ENCODE measurements at places on chromosomes 13 and 19. TPM values are rescaled to one million over a fixed set of nuclear protein-coding genes. Genes with fewer than 3 reads are reported as not detected.

The CGB8 gene
- polyA plus RNA-seq: not detected

The NLRP9 gene
- polyA plus RNA-seq: not detected

The BORA gene
- 3.2 TPM for polyA plus RNA-seq

The C5AR2 gene
- 0.29 TPM for polyA plus RNA-seq

The TNFSF9 gene
- polyA plus RNA-seq: 8.2 TPM

The OR10H5 gene
- not detected for polyA plus RNA-seq

The FUT1 gene
- 2.4 TPM for polyA plus RNA-seq

The CHST8 gene
- polyA plus RNA-seq: 0.18 TPM

The SYCN gene
- polyA plus RNA-seq: 0.22 TPM

The MFSD12 gene
- 27.5 TPM for polyA plus RNA-seq

The CLDN10 gene
- 2.5 TPM for polyA plus RNA-seq

The SYDE1 gene
- polyA plus RNA-seq: 3.9 TPM

The FAM216B gene
- not detected for polyA plus RNA-seq

The IQCN gene
- polyA plus RNA-seq: 0.88 TPM

The SYNGR4 gene
- not detected for polyA plus RNA-seq

The ACER1 gene
- polyA plus RNA-seq: 7.4 TPM

The SPTBN4 gene
- 0.68 TPM for polyA plus RNA-seq

Measured in esophagus (tissue), 2 donors.